CD4-positive, alpha-beta T cell (primary cell): ENCODE measurements at places on chromosomes 6 and 20.

- DNase-seq: no peak
Observed at GRCh38 chr20:23773127-23773526, 22.4 kb upstream of the CST1 start.

DNA sequence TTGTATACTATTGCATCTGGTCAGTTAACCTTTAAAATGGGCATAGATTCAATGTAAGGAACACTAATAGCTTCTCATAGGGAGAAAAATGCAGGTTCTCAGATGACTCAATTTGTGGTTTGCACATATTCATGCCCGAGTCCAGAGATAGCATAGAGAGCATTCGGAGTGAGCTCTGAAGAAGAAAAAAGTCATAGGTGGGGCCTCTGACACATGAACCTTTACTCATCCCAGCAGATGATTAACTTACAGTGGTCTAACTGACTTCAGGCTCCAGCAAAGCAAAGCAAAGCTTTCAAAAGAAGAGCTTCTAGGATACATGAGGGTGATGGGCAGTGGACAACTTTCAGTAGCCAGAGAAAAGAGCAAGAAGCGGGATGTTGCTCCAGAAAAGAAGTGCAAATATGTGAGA is 55.3 kb upstream of the BTN3A2 start:
- no peak for DNase-seq

- no peak for DNase-seq
Observed at GRCh38 chr6:68229566-68229965, 405.5 kb upstream of the ADGRB3 start.

GRCh38 chr20:64254156-64254555 is 1.4 kb upstream of the PCMTD2 start:
- DNase-seq: no peak

GRCh38 chr6:29925727-29926412 is 16.5 kb upstream of the HLA-A start:
- DNase-seq: no peak
